Femur (tissue), 1 donor: ENCODE measurements at places on chromosomes 3 and 15.

DNA sequence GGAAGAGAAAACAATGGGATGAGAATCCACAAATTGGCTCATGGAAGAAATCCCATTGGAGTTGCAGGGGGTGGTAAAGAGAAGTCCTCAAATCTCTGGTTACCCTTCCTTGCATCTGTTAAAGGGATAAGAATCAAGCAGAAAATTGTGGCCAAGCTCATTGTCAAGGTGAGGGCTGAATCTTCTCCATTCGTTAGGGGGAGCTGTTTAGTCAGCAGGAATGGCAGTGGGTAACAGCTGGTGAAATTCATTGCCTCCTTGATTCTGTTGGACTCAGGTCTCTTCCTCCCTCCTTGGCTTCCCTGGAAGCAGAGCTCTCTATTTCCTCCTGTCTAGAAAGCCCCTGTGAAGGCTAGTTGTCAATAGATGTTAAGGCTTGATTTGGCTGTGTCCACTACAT is 343.1 kb upstream of the SEMA6D start:
- DNase-seq, result no peak

DNA sequence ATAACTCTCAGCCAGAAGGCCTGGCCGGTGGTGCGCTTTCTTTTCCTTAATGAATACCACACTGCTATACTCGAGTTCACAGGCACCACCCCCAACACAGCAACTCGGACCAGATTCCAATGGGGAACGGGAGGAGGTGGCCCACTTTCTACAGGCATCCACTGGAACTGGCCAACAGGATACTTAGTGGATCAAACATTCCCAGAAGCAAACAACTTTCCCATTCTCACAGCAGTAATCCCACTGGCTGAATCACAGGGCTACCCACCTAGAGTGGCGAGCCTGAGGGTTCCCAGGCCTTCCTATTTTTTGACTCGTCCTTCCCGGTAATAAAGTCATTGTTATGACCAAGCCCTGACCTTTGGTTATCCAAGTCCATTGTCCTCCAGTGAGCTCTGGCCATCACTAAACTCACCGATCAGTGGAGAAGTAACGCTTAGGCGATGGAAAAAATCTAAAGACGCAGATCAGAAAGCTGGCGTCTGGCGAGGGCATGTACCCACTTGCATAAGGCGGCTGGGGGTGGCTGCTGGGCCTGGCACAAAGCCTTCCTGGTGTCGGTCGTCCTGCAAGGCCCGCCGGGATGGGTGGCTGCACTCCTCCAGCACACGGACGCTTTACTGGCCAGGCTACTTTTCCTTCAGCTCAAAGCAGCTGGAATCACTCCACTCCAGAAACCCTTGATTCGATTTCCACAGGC is 1.2 kb downstream of the EOGT start:
- peak; percentile 60 for DNase-seq

GRCh38 chr15:96207377-96208006 is 123.0 kb upstream of the NR2F2 start:
- DNase-seq, result no peak

DNA sequence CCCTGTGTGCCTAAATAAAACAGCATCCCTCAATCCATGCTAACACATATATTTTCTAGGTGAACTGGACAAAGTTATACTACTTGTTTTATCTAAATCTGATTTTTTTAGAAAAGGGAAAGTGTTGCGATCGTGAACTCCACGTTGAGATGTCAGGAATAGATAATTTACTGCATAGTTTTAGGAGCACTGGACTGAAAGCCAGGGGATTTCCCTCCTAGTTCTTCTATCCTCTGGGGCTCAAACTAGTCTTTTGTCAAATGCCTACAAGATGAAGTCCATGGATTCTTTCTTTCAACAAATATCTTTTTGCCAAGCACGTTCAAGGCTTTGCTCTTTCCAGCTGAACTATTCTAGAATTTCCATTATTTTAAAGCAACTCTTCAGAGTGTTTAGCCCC is 617 bp upstream of the HPS3 start:
- no peak for DNase-seq

DNA sequence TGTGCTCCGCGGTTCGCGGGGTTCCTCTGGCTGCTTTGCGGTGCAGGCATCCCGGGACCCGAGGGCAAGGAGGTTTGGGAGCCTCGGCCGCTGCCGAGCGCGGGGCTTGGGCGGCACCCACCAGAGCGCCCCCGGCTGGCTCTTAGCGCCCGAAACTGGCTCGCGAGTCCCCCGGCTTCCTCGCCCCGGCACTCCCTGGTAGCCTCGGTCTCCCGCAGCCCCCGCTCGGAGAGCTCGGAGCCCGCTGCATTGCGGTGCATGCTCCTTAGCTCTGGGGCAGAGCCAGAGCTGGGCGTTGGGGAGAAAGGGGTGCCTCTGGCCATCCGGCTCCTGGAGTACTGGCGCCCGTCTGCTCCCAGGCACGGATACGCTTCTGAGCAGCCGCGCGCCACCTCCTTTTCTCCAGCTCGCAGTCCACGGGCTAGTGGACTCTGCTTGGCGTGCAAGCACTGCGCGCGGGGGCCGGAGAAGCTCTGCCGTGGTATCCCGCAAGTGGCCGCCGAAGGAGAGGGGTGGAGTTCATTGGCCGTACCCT is 753 bp downstream of the EPHB1 start:
- no peak for DNase-seq

- no peak for DNase-seq
These were observed 37.9 kb downstream of the LIPC start for GRCh38 chr15:58469432-58470353.

DNA sequence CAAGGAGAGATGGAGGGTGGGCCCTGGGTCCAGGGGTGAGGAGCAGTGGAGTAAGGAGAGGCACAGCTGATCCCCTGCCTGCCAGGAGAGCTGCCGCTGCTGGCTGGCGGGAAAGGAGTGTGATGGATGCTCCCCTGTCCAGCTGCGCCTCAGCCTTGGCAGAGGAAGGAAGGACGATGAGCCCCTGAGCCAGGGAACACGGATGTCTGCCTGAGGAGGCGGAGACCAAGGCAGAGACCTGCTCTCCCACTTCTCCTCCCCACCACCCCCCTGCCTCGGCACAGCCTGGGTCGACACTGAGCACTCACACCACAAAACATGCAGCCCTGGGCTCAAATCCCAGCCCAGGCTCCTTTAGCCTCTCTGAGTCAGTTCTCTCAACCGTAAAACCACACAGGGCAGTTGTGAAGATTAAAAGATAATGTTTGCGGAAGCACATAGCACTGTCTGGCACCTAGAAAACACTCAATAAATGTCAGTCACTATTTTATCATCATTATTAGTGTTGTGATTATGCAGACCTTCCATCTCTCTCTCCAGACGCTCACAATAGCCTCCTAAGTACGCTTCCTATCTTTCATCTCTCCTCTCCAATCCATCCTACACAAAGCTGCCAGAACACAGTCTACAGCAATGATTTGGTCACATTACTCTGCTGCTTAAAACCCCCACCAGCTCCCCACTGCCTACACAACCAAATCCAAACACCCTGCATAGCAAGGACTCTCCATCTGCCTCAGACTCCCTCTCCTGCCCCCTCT is 52.2 kb downstream of the SEMA5B start:
- peak; percentile 85 for DNase-seq

DNA sequence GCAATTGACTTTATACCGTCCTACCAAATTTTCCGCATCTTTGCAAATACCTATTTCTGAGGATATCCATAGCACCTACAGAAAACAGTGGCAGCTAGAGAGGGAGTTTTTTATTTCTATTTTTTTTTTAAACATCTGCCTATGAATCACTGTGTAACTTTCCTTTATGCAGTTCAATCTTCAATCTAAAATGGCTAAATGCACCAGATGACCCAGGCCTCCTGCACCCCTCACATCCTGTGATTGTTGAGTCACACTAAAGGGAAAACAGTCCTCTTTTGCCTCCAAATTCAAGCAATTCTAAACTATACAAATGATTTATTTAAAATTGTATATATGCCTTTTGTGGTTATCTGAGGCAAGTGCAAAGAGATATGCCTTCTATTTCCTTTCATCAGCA is 20.1 kb upstream of the BCL6 start:
- no peak for DNase-seq

GRCh38 chr3:42190701-42191442 is 75.1 kb downstream of the CCK start:
- peak; percentile 73 for DNase-seq

DNA sequence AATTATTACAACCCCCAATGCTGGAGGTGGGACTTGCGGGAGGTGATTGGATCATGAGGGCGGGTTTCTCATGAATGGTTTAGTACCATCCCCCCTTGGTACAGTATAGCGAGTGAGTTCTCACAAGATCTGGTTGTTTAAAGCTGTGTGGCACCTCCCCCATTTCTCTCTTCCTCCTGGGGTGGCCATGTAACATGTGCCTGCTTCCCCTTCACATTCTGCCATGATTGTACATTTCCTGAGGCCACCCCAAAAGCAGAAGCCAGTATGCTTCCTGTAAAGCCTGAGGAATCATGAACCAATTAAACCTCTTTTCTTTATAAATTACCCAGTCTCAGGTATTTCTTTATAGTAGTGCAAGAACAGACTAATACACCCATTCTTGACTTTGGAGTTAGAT is 20.3 kb upstream of the PROK2 start:
- DNase-seq, result no peak

DNA sequence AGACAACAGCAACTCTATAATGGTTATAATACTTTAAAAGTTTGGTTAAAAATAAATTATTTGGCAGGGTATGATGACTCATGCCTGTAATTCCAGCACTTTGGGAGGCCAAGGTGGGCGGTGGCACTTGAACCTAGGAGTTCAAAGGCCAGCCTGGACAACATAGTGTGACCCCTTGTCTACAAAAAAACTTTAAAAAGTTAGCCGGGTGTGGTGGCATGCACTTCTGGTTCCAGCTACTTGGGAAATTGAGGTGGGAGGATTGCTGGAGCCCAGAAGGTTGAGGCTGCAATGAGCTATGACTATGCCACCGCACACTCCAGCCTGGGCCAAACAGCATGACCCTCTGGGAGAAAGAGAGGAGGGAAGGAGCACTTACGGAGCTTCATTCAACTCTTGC is 7.7 kb upstream of the TRPC1 start:
- DNase-seq, result no peak

- DNase-seq, result no peak
These were observed 78.7 kb downstream of the TMEM266 start for GRCh38 chr15:76138436-76138835.

- DNase-seq, result no peak
These were observed 46.4 kb upstream of the TSEN2 start for GRCh38 chr3:12437861-12438260.

DNA sequence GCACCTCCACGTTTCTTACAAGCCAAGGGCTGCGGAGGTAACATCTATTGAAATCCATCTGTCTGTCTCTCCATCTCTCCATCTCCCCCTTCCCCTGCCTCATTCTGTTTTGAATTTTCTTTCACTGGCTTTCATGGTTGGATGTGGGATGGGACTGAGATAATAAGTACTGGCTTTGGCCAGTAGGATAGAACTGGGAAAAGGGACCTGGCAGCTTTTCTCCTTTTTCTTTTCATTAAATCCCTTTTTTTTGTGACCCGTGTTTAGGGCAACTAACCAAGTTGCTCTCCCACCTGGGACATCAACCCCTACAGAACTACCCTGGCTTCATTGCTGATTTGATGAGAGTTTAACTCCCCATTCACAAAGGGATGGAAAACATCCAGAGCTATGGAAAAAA is 66.8 kb upstream of the ADAMTSL3 start:
- DNase-seq, result no peak

GRCh38 chr15:100983221-100983620 is 64.1 kb downstream of the LRRK1 start:
- DNase-seq, result no peak

GRCh38 chr3:149771652-149772271 is 19.5 kb upstream of the COMMD2 start:
- peak; percentile 38 for DNase-seq

DNA sequence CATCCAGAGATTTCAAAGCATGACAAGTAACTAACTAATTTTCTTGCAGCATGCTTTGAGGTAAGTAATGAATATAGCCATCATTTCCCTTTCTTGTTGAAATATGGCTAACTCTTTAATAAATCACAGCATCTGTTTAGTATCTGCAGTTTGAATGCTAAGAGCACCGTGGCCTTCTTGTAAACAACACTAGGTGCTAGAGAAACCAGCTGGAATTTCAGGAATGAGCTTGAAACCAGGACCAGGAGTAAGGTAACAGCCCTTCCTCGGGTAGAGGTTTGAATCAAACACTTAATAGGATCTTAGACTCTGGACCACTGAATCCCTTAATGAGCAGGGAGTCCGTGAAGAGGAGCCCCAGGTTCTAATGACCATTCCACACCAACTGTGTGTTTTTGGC is 13.6 kb downstream of the CALML4 start:
- DNase-seq, result no peak

GRCh38 chr3:39505866-39506742 is 38.6 kb downstream of the MOBP start:
- DNase-seq, result no peak

DNA sequence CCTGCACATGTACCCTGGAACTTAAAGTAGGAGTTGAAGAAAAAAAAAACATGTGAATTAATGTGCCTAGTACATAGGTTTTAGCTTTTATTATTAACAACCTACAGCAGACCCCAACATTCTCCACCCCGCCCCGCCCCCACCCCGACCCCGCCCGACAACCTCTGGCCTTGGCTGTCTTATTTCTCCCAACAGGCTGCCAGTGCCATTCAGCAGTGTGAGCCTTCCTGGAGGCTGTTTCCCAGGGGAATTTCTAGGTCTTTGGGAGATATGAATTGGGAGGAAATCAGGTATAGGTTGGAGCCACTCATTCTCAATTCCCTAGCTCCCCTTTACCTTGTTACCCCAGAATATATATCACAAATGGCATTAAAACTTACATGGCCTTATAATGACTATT is 8.3 kb upstream of the MLF1 start:
- DNase-seq, result no peak

- DNase-seq, result no peak
These were observed 11.9 kb upstream of the PDIA5 start for GRCh38 chr3:123054931-123055330.

- no peak for DNase-seq
These were observed 49.0 kb downstream of the KY start for GRCh38 chr3:134601539-134602439.

DNA sequence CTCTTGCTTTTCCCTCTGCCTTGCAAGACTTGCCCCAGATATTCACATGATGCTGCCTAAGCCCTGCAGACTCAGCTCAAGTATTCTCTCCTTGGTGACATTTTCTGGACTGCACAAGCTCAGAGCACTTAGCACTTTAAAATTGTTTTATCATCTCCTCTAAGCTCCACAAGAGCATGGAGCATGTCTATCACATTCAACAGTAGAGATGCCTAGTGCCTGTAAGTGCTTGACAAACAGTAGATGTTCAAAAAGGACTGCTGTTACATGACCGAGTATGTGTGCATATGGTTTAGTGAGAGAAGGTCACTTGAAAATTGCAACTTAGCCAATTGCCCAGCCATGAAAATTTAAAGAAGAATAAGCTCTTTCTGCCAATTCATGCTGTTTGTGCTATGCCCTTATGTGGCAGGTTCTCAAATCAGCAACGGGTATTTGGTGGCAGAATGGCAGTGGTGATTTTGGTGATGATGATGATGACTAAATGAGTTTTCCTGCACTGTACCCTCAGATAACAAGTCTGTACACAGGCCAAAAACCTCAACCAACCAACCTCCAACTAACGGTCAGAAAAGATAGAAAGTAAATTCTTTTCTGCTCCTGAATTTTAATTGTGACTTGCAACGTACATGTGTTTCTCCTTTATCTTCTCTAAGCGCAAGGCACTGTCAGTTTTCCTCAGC is 647.2 kb upstream of the UBE2E2 start:
- no peak for DNase-seq
